ENCODE measurements at places on chromosomes 4 and X.

DNA sequence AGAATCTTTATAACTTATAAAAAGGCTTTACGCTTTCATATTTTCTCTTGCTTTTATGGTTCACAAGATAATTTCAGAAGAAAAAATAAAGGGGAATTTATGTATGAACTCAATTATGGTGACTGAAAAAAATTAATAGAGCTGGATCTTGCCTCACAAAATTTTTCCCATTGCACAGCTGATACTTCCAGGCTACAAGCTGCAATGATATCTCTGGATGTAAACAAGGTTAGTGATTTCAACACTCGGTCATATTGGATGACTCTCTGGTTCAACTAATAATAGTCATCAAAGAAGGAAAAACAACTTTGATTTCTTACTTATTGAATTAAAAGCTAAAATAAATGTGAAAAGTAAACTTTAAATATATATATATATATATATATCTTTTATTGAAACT, 868.0 kb downstream of the FAT4 start:
- no peak for DNase-seq

GRCh38 chrX:37767430-37767829, 12.4 kb upstream of the CYBB start:
- no peak for DNase-seq

GRCh38 chr4:107130157-107130556, 94.0 kb upstream of the DKK2 start:
- DNase-seq, result no peak

DNA sequence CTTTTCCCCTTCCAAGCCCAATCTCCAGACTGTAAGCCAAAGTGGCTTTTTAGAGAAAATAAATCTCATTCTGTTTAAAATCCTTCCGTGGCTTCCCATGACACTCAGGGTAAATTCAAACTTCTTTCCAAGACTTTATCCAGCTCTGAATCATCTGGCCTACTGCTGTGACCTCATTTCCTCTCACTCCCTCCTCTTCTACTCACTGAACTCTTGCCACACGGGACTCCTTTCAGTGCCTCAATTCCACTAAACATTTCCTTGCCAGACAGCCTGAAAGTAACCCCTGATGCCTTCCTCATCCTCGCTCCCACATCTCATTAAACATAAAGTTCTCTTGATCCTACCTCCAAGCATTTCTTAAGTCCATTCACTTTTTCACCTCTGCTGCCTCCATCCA, 27.8 kb upstream of the RNF128 start:
- DNase-seq, result no peak

- DNase-seq, result no peak
Observed at GRCh38 chr4:25448379-25449109, 71.5 kb downstream of the ANAPC4 start.

DNA sequence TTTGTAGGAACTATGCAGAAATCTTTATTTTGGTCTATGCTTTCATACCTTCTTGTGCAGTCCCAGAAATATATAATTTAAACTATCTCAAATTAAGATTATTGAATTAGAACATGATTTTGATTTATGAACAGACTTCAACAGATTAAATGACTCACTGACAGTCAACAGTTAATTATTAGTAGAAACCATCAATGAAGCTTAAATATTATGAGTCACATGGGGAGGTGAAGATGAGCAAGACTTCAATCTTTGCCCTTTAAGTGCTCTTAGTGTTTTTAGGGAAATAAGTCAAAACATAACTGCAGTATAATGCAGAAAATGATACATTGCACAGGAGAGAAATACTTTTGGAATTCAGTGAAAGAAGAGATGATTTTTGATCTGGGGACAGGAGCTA, 81.5 kb upstream of the BMP3 start:
- DNase-seq, result no peak

- no peak for DNase-seq
Observed at GRCh38 chr4:47736555-47736954, 101.3 kb downstream of the CORIN start.

GRCh38 chr4:169372791-169373190, 102.0 kb upstream of the SH3RF1 start:
- no peak for DNase-seq

DNA sequence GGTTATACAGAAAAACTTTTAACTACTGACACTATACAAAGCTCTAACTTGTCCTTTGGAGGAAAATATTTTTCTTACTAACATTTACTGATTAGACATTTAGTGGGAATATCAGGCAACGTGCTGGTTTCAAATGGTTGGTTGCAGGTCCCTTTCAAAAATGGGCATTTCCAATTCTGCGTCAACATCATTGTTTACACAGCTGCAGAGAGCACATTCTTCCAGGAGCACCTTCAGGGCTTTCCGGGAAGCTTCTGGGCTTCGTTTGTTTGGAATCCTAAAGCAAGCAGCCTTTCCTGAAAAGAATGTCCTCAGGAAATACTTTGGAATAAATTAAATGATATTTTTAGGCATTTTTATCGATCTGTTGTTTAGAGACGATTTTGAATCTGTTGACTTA, 289.7 kb downstream of the TRIML1 start:
- DNase-seq, result no peak

GRCh38 chr4:146098978-146099377, 76.5 kb upstream of the LSM6 start:
- DNase-seq, result no peak

DNA sequence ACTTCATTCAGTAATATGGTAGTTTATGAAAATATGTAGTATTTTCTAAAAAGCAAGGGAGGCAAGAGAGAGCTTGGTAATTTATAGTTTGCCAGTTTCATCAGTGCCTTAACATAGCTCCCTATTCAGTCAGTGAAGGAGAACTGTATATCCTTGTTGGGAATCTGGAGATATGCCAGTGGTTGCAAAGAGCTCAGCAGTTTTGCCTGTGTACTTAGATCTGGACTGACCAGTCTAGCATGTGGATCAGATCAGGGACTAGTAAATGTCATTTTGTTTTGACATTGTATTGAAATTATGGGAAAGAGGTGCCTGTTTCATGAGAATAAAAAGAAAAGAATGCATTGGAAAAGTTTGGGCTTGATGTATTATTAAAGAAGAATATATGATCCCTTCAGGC, 88.6 kb downstream of the ZIC3 start:
- DNase-seq, result no peak

DNA sequence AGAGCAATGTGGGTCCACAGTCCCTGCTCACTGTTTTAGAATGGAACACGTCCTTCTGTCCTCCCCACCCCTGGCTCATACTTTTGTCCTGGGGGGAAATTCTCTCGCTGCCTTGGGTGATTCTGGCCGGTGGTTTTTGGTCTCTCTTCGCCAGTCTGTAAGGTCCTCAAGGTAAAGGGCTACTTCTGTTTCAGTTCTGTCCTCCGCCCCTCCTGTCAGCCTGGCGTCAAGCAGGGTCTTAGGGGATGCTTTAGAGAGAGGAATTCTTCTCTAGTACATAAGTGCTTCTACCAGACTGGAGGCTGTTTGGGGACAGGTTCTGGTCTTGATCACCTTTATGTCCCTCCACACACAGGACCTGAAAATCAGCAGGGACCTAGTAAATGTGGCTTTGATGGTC, 617 bp upstream of the MRFAP1L1 start:
- no peak for DNase-seq

GRCh38 chr4:152166567-152166966, 369.3 kb downstream of the FBXW7 start:
- no peak for DNase-seq

- DNase-seq, result peak; percentile 92
Observed at GRCh38 chrX:47366041-47366722, 4.2 kb upstream of the ZNF157 start.

DNA sequence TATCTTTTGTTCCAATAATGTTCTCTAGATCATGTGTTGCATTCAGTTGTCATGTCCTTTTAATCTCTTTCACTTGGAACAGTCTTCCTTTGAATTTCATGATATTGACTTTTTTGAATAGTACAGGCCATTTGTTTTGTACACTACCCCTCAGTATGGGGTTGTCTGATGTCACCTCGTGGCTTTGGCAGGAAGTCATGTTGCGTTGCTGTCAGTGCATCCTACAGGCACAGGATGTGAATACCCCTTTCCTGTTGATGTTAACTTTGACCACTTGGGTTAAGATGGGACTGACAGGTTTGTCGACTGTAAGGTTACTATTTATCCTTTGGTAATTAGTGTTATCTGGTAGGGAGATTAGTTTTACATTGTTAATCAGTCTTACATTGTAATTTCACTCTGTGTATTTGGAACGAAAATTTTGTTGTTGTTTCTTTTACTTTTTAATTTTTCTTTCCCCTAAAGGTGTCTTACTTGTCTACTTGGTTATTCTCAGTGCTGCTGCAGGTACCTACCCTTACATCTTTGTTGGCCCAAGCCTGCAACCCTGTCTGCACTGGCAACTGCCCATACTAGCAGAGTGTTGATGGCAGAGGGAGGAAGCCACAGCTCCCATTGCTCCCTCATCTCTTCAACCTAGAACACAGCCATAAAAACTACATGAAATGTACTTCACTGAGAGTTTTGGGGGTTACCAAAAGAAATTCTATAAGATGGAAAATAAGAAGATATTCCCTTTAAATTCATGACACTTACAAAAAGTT, 14.7 kb upstream of the ATP8A1 start:
- DNase-seq, result peak; percentile 55

- no peak for DNase-seq
Observed at GRCh38 chr4:40516651-40517050, 113.0 kb downstream of the RBM47 start.

- DNase-seq, result no peak
Observed at GRCh38 chr4:87657525-87657924, 7.4 kb downstream of the DMP1 start.

GRCh38 chr4:88465653-88466192, 8.8 kb downstream of the HERC5 start:
- DNase-seq, result no peak

GRCh38 chr4:5379895-5380294, 328.5 kb downstream of the EVC2 start:
- no peak for DNase-seq

GRCh38 chr4:61596606-61597340, 396.6 kb downstream of the ADGRL3 start:
- no peak for DNase-seq

- DNase-seq, result no peak
Observed at GRCh38 chr4:7426525-7427171, 8.1 kb downstream of the PSAPL1 start.

DNA sequence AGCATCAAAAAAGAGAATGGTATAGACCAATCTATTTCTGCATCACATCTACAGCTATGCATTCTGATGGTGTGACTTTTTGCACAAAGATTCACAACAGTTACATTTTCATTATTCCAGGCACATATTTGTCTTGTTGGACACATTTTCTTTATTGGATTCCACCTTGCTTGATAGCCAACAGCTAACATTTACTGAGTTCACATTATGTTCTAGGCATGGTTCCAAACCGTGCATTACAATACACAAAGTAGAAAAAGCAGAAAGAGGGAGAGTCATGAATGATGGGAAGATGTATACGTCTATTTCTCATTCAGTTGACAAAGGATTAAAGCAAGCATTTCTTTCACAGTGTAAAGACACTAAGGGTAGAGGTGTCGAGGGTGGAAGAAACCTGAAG, 22.9 kb upstream of the CLGN start:
- no peak for DNase-seq

- DNase-seq, result no peak
Observed at GRCh38 chr4:133151691-133152329, 2.7 kb downstream of the PCDH10 start.

GRCh38 chr4:138494931-138495330, 252.8 kb upstream of the SLC7A11 start:
- peak; percentile 69 for DNase-seq

DNA sequence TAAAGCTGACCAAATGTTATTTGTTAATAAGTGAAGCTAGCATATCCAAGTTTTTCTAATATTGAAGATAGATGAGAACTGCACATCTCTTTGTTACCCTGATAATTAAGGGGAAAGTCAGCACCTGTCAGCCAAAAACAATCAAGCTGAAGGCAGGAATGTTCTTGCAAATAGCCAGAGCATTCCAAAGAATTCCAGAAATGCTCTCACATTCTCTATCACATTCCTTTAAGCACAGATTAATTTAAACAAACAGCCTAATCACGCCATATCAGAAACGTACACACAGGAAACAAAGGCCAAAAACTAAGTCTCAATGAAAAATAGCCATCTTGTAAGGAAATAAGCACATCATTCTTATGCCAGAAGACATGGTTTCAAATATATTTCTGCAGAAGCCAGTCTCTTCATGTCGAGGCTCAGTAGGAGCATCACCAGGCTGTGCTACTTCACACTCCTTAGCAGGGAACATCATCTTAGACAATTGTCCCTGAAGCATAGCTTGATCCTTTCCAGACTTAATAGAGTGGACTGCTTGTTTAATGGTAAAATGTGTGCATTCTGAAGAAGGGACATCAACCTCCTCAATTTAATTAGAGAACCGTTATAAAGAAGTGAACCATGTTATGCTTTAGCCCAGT, 252.9 kb upstream of the TTC29 start:
- no peak for DNase-seq

GRCh38 chrX:14718403-14718802, 154.5 kb downstream of the FANCB start:
- no peak for DNase-seq

DNA sequence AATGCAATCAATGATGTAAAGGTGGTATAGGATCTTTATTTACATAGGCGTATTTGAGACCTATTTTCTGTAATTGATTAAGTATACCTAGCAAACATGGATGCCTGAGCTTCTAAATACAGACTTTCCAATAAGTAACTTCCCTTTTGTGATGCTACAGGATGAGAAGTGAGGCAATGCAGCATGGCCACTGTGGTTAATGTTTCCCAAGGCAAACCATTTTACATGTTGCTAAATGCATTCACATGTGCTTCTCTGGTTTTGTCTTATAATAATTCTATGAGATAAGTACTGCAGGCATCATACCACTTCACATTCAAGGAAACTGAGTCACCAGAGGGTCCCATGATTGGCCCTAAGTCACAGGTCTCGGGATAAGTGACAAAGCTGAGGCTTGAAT, 35.7 kb upstream of the NKX3-2 start:
- no peak for DNase-seq

GRCh38 chrX:129808829-129809796, 29.4 kb downstream of the SASH3 start:
- no peak for DNase-seq

DNA sequence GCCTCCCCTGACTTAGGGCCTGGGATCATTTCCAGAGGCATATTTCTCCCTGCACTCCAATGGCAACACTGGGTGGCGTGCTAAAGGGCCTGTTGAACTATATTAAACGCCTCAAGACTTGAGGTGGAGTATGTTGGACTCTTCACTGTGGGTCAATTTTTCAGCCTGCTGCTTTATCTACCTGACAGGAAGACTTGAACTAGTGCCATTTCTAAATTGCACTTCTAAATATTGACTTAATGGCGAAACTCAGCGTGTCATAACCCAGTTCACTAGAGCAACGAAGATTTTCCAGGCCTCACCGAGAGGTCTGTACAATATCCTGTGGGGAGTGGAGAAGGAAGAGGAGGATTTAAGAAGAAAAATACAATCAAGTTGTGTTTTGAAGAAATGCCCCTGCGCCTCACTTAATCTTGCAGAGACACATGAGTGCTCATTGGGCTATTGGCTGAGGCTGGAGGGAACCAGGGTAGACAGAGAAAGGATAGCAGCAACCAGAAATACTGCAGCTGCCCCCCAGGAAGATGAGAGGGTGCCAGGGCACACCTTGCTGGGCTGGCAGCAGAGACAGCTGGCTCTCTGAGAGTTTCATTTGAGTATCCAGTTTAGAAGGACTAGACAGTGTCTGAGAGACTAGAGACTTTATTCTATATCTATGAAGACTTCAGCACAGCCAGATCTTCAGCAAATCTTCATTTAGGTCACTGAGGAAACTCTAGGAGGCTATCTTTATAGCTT, 67.4 kb downstream of the ENPP6 start:
- DNase-seq, result no peak
